ENCODE measurements at places on chromosomes 5 and 9. TPM values are rescaled to one million over a fixed set of nuclear protein-coding genes. Genes with fewer than 3 reads are reported as not detected.

The CCL21 gene
- total RNA-seq, result not detected

The NR4A3 gene
- not detected for total RNA-seq

The GMCL2 gene
- 0.03 TPM for total RNA-seq

The SLC6A3 gene
- not detected for total RNA-seq

The ZNF354C gene
- 0.43 TPM for total RNA-seq

The KIF4B gene
- 0.06 TPM for total RNA-seq

The FGFR4 gene
- total RNA-seq, result 13.7 TPM

The WDR38 gene
- total RNA-seq, result 0.62 TPM

The OCLN gene
- 7.8 TPM for total RNA-seq

The TERT gene
- 1.5 TPM for total RNA-seq

The WDR31 gene
- total RNA-seq, result 1.9 TPM

The C7 gene
- not detected for total RNA-seq

DNA sequence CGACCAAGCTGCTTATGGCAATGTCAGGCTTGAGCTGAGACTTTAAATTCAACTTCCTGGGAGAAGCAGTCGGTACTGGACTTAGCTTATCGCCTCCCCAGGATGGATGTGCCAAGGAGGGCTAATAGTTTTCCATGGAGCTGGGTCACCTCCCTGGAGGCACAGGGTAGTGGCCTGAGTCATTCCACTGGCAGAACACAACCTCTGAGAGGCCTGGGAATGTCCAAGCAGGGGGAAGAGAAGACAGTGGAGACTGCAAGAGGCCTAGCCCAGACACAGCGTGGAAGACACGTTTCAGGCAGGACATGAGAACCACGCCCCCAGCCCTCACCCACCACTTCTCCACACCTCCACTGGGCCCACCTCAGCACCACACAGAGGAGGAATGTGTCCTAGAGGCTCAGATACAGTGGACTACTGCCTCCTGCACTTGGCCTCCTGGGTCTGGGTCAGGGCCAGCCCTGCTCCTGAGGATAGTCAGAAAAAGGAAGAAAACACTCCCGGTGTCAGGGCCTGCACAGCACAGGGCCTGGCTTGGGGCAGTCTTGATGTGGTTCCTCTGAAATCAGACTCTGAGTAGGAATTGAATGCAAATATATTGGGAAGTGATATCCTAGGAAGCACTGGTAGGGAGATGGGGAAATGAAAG is 171.8 kb downstream of the FSTL4 start:
- DNase-seq, result no peak

DNA sequence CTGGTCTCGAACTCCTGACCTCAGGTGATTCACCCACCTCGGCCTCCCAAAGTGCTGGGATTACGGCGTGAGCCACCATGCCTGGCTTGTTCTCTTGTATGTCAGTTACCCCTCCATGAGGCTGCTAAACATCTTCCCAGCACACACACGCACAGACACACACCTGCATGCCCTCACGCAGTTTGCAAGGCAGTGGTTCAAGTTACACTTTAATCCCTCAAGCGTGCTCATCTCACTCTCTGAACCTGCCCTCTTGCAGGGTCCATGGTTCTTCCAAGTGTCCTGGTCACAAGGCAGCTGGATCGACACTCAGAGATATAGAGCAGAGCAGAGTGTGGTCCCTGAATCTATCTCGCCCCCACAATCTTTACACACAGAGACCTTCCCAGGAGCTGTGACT is 34.1 kb upstream of the RUFY1 start:
- DNase-seq, result no peak

- no peak for DNase-seq
These were observed 17.0 kb upstream of the CMBL start for GRCh38 chr5:10324518-10325370.

- DNase-seq, result no peak
These were observed 82.7 kb upstream of the PANK3 start for GRCh38 chr5:168661593-168662485.

DNA sequence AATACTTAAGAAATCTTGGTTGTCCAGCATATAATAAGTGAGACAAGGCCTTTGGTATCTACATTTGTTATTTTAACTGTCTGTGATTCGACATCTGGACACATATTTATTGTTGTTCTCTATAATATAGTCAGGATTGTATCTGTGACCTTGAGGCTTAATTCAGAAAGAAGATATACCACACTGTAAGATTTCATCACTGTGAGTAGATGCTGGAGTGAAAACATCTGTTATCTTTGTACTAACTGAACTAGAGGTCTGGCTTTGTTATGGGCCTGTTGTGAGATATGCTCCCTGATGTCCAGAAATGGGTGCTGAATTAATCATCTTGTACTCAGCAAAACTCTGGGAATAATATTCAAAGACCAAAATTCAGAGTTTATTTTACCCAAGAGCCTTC is 148.5 kb downstream of the ISOC1 start:
- no peak for DNase-seq

GRCh38 chr5:111407562-111407961 is 104.8 kb downstream of the STARD4 start:
- no peak for DNase-seq

DNA sequence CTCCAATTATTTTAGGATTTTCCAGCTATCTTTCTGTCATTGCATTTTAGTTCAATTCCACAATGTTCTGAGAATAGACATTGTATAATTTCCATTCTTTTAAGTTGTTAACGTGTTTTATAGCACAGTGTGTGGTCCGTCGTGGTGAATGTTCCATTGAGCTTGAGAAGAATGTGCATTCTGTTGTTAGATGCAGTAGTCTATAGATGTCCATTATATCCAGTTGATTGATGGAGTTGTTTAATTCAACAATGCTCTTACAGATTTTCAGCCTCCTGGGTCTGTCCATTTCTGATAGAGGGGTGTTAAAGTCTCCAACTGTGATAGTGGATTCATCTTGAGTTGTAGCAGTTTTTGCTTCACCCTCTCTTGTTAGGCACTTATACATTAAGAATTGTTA is 1587.7 kb upstream of the NUDT12 start:
- no peak for DNase-seq

- DNase-seq, result no peak
These were observed 417.5 kb downstream of the HINT1 start for GRCh38 chr5:130747556-130747955.

- DNase-seq, result no peak
These were observed 24.1 kb downstream of the AQP7 start for GRCh38 chr9:33378121-33378795.

DNA sequence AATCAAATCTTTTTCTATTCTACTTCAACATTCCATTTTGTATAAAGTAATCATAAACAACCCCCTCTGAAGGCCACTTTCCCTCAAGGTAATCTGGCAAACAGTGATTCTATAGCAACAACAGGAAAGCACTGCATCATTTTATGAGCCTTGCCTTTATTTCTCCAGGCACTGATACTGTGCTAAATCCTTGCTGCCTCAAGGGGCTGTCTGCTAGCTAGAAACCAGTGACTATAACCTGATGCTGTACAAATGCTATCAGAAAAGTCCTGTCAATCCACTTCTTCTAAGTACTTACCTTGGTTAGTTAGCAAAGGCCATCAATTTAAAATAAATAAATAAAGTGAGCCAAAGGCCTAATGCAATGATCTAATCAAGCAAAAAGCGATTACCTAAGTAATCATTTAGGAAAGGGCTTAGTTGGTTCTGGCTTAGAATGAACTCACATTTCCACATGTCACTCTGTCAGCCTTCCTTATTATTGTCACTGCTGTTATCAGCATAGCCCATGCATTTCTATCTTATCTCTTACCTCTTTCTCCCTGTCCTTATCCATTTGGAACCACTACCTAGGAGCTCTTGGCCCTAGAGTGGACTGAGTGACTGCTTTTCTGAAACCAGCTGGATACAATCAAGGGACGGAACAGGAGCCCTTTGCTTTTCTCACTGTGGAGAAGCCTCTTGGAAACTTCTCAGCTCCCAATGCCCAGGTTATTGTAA is 246.1 kb upstream of the MEF2C start:
- DNase-seq, result no peak

- DNase-seq, result no peak
These were observed 9.3 kb downstream of the ADCY2 start for GRCh38 chr5:7405277-7405676.

- no peak for DNase-seq
These were observed 256.3 kb downstream of the SMARCA2 start for GRCh38 chr9:2271426-2271825.

GRCh38 chr5:169828385-169828784 is 151.9 kb downstream of the INSYN2B start:
- no peak for DNase-seq

DNA sequence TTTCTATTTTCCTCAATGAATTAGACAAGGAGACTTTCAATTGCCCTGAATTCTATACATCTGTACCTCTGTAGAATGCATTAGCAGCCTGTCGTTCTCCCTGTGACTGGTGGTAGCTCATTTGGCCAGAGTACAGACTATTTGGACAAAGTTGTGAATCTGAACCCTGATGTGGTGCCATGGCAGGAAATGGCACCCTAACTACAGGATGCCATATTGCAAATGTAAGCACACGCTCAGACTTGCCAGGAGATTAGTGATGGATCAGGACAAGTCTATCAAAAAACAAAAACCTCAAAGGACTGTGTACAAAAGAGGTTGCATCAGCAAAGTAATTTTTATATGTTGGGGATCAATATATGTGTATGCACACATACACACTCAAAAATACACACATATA is 58.3 kb downstream of the SVEP1 start:
- DNase-seq, result peak; percentile 61

DNA sequence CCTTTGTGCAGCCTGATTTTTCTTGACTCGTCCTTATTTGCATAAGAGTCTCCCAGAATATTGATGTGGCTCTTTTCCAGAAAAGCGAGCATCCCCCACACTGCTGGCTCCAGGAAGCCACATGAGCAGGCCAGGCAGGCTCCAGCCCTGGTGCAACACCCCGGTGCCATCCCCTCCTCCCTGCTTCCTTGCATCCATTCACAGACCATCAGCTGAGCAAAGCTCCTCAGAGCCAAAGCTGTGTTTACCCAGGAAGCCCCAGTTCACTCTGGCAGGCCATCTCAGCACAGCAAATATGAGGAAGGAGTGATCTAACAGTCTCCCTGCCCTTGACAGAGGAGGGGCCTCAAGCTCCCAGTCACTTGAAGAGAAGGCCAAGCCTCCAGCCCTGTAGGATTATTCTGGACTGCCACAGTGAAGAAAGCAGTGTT is 34.4 kb downstream of the INSYN2B start:
- DNase-seq, result peak; percentile 32

All from G401 (cell line).